ENCODE measurements at places on chromosomes 7 and 10.

DNA sequence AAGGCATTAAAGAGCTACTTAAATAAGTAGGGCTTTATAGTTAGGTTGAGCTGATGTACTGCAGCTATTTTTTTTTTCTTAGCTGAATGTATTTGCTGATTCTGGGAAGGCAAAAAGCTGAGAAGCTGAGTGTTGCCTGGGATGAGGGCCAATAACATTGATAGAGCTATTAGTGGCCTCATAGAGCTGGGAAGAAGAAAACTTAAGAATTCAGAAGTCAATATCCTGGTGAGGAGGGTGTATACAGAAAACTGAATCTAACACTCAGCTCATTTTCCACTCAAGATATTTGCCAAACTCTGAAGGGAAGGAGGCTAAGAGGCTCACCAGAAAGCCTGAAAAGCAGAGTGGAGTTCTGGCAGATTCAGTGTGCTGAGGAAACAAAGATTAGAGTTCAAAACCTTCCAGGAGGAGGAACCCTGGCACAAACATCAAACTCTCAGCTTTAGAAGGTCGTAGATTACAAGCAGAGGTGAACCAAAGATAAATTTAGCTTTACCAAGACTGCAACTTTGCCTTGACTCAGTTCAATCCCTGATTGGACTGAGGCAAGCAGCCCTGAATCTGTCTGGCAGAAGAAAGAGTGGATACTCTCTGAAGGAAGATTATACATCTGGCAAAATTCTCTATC is 11.3 kb downstream of the PPP1R3C start:
- no peak for DNase-seq

DNA sequence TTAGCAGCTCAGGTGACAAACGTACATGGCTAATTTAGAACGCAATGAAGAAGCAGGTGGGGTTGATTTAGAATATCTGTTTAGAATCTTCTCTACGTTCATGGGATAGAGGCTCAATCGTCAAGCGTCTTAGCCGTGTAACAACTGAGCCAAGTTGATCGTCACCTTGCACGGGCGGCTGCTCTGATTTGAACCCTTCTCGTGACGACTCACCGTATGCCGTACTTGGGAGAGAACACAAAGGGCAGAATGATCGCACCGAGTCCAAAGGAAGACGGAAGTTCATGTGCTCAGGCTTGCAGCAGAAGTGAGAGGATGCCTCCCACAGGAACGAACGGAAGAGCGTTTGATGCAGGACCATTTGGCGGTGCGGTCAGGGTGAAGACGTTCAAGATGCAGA is 108.3 kb upstream of the TCERG1L start:
- DNase-seq: no peak

DNA sequence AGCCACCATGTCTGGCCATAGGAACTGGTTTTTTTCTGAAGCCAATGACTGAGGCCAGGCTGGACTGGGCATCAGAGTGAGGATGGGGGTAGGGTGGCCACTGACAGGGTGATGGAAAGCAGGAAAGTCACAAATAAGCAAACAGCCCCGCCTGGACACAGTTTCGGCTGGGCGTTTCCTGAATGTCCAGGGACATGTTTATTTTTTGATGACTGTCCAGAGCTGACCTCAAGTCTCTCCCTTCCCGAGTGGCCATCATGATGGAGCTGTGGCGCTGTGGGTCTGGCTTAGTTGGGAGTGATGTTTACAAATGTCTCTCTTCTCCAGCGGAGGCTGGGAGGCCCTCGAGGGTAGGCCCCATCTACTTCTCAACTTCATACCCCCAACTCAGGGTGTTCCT is 37.1 kb upstream of the COMTD1 start:
- no peak for DNase-seq

DNA sequence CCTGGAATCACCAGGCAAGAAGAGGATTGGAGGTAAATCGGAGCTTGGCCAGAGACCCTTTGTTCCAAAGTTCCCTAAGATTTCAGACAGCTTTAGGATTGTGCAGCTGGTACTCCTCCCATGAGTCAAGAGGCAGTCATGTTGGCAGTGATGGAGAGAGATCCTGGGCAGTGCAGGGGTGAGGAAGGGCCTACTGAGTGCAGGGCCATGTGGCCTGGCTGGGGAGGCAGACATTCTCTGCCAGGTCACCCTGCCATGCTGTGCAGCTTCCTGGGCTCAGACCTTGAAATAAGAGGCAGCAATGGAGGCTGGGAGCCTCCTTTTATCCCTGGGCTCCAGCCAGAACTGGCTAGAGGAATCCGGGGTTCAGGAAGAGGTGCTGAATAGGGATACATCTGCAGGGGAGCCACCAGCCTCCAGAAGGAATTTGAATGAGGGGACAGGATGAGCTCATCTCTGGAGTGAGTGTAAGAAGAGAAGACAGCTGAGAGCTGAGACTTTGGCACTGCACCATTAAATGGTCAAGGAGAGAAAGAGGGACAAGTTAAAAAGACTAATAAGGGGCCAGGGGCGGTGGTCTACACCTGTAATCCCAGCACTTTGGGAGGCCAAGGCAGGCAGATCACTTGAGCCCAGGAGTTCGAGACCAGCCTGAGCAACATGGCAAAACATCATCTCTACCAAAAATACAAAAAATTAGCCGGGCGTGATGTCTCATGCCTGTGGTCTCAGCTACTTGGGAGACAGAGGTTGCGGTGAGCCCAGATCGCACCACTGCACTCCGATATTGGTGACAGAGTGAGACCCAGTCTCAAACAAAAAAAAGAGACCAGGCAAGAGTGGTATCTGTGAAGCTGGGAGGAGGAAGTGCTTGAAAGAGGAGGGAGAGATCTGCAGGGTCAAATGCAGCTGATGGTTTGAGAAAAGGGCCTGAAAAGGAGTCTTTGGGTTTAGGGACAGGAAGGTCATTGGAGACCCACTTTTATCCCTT is 12.0 kb downstream of the SFTPD start:
- no peak for DNase-seq

DNA sequence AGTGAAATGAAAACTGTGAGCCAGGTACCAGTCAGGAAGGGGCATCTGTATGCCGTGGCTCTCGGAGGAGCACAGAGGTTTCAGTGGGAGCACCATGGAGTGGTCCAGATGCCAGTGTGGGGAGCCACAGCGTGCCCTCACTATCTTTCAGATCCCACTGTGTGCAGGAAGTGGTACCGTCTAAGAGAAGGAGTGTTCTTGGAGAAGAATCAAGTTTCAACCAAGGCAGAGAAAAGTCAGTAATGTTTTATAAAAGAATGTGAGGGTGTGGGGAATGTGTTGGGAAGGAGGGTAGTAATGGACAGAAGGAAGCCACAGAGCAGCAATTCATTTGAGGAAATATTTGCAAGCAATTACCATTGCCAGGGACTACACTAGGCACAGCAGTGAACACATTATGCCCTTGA is 35.6 kb downstream of the PRKAR2B start:
- DNase-seq: no peak

DNA sequence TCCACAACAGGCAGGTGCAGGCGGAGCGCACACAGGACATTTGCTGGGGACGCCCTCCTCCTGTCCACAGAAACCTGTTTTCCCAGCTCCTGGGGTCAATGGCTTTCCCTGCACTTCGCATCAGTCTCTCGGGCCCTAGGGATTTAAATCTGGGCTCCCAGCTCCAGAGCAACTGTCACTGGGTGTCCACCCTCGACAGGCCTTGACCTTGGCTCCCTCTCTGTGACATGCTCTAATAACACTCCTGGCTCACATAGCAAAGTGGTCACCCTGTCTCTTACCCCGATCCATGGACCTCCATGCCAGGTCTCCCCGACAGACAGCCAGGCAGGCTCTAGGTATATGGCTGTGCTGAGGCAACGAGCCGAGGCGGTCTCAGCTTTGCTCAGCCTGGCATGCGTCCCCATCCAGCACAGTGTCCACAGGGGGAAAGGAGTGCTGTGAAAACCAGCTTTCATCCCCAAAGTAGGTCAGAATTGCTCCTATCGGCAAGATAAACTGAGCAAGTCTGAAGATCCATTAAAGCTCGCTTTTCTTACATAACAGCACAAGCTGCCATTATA is 195.6 kb downstream of the TNS3 start:
- no peak for DNase-seq

DNA sequence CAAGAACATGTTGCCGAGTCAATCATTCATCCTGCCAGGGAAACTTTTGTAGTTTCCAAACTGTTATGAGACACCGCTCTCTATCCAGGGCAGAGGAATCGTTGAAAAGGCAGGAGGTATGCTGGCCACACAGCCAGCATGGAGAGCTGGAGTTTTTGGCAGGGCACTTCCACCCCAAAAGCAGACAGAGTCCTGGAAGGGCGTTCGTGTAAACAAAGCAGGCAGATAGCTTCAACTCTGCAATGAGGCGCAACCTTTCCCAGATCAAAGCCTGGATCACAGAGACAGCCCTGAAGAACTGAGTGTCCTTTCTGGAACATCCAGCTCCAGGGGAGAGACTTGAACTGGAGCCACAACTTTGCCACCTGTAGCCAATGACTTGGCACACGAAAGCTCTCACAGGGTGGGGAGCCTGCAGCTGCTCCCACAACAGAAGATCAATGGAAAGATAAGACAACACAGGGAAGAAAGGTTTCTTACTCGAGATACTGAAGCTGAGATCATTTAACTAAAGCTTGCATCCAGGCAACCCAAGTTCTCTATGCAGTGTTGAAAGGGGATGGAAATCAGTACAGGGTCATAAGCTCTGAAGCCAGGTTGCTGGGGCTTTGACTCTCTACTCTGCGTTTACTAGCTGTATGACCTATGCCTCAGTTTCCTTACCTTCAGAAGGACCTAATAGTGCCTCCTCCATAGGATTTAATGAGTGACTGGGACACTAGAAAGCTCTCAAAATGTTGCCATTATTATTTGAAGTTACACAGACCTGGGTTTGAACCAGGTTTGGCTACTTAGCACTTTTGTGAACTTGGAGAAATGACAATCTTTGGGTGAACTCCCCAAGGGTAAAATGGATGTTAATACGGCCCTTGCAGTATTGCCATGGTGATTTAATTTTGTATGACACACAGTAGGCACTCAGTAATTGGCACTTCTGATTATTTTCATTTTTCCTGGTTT is 434.8 kb upstream of the NPVF start:
- DNase-seq: no peak

DNA sequence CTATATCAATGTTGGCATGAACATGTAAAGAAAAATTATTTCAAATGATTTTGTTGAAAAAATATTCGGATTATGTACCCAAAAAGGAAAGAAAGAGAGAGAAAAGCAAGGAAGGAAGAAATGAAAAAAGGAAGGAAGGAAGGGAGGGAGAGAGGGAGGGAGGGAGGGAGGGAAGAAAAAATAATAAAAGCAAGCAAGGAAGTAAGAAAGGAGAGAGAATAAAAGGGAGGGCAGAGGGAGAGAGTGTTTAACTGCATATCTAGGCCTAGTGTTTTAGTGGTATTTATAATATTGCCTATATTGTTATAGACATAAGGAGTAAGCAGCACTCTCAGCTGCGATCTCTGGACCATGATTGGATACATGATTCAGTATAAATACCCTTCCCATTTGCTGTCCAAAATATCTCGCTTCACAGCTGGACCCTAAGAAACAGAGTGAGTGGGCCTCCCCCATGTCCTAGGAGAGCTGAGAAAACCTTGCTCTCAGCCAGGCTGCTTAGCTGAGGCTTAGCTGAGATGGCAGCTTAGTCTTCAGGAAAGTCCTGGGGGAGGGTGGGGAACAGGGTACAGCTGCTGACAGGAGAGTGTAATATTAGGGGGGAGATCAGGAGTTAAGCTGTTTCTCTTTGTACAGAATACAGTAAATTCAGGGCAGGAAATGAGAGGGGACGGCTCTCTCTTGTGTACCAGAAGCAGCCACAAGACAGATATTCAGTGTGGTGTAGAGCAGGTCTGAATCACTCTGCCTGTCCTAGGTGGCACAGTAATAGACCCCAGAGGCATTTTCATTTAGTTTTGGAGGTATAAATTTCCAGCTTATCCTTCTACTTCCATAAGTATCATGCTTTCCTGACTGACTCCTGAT is 66.8 kb upstream of the TARP start:
- no peak for DNase-seq

- no peak for DNase-seq
Measured at GRCh38 chr10:124518366-124518765, 56.7 kb downstream of the LHPP start.

DNA sequence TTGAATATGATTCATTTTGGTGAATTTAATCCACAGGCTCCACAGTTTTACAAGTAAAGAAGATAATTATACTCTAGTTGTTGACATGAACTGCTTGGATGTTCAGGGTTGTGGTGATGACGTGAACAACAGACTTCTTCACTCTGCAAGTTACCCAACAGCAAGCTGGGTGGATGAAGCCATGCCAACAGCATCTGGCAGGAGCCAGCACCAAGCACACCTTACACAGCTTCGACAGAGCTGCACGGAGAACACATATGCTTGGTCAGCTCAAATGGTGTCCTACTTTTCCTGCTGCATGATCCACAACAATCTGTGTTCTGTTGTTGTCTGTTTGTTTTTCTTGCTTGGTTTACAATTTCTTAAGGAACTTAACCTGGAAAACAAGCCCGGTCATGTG is 9.8 kb downstream of the NOD1 start:
- no peak for DNase-seq

- DNase-seq: no peak
Measured at GRCh38 chr10:8056378-8056777, 1.9 kb downstream of the GATA3 start.

DNA sequence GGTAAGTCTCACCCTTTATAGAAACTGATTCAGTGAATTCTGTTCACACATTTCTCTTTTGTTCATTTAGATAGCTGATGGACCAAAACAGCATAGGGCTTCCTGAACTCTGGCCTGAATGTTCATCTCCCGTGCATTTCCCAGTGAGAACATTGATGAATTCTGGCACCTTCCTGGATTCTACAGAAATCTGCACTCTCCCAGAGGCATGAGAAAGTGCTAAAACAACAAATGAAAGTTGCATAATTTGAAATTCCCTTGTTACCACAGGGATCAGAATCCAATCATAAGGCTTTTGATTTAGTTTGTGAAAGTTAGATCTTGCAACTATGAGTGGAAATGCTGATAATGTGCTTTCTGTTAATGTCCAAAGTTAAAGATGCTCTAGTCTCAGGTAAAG is 29.7 kb upstream of the SCIN start:
- no peak for DNase-seq

GRCh38 chr10:50398823-50399222 is 147.5 kb upstream of the ASAH2 start:
- no peak for DNase-seq

DNA sequence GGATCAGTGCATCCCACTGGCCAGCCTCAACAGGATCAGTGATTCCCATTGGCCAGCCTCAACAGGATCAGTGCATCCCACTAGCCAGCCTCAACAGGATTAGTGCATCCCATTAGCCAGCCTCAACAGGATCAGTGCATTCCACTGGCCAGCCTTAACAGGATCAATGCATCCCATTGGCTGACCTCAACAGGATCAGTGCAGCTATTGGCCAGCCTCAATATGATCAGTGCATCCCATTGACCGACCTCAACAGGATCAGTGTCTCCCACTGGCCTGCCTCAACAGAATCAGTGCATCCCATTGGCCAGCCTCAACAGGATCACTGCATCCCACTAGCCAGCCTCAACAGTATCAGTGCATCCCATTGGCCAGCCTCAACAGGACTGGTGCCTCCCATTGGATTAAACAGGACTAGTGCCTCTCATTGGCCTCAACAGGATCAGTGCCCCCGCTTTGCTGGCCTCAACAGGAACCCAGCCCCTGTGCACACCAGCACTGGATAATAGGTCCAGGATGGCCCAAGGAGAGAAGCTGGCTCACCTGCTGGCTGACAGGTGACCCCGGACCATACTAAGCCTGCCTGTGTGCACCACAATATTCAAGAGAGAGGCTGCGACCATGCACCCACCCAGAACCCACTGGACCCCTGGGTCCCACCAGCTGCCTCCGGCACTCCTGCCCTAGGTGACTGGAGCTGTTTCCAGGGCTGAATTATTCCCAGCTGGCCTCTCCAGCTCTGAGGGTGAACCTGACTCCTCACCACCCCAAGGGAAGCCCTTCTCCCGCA is 59.9 kb downstream of the PDGFA start:
- DNase-seq: no peak

Measured in GM10248 (cell line).